ENCODE measurements at places on chromosomes 7 and 10.

DNA sequence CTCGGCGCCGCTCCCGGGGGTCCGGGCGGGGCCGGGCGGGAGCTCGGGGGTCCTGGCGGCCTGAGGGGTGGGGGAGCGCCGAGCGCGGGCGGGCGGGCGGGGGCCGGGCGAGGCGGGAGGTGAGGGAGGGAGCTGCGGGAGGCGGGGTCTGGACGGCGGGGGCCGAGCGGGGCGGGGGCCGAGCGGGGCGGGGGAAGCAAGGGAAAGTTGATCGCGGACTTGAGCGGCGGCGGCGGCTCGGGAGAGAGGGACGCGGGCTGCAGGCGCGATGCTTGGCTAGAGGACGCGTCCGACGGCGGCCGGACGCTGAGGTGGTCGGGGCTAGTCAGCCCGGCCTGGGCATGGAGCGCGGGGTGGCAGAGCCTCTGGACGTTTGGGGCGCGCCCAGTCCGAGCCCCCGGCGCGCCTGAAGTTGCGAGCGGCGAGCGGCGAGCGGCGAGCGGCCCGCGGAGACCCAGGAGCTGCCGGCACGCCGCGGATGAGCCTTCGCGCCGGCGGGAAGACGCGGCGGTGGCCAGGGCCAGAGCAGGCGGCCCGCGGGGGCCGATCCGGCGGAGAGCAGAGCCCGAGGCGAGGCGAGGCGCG, at the start of gene CDH23:
Gene CDH23, plus strand, starts transcription at position 210 of the 585 bp plus-strand sequence. CDS start 42,912 bp downstream, outside the sequence.
- DNase-seq: no peak

GRCh38 chr10:44981172-44982113, 2.8 kb upstream of the DEPP1 start:
- no peak for DNase-seq

DNA sequence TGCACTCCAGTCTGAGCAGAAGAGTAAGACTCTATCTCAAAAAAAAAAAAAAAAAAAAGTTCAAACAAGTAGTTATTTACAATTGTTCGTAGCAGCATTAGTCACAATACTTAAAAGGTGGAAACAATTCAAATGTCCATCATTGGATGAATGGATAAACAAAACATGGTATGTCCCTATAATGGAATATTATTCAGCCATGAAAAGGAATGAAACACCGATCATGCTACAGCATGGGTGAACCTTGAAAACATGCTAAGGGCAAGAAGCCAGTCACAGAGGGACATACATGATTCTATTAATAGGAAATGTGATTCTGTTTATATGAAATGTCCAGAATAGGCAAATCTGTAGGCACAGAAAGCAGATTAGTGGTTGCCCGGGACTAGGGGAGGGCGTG, 15.9 kb downstream of the DOCK1 start:
- DNase-seq: no peak

DNA sequence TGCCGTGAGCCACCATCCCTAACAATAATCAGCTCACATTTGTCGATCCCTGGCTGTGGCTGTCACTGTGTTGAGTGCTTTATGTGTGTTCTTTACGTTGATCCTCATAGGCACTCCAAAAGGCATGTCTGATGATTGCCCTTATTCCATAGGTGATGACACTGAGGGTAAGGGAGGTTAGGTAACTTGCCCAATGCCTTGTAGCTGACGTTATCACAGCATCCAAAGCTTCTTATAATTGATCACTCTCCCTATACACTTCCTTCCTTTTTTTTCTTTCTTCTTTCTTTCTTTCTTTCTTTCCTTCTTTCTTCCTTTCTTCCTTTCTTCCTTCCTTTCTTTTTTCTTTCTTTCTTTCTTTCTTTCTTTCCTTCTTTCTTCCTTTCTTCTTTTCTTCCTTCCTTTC, 41.9 kb upstream of the SMARCD3 start:
- DNase-seq: no peak

DNA sequence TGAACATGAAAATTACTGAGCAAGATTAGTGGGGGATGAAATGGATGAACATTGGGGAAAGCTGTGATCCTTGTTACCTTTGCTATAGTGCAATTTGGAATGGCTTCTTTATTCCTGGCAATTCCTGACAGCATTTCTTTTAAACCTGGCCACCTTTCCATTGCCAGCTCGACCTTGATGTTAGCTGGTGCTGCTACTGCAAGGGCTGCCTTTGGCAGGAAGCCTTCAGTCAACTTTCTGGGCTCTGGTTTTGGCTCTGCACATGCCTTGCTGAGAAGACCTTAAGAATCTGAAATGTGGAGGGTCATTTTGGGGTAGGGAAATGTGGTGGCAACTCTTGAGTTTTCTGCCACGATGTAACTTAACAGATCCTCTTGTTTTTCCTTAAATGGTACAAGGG, 64.7 kb downstream of the KAT6B start:
- DNase-seq: no peak

GRCh38 chr10:113486531-113486930, 66.3 kb upstream of the HABP2 start:
- DNase-seq: no peak

DNA sequence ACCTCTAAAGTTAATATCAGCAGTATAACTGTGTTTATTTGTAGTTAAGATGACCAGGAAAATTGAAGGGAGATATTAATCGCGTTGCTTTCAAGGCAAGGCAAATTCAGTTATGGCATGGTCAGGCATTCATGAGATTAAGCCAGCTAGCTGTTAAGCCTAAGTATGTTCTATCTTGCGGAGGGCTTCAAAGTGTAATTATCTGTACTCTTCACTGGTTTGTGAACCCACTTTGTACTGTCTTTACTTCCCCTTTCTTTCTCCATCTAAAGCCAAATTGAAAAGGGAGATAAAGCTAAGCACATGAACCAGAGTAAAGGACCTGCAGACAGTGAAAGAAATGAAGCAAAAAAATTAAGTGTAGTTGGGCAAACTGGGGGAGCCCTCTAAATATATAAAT, 483.1 kb upstream of the NRP1 start:
- no peak for DNase-seq

DNA sequence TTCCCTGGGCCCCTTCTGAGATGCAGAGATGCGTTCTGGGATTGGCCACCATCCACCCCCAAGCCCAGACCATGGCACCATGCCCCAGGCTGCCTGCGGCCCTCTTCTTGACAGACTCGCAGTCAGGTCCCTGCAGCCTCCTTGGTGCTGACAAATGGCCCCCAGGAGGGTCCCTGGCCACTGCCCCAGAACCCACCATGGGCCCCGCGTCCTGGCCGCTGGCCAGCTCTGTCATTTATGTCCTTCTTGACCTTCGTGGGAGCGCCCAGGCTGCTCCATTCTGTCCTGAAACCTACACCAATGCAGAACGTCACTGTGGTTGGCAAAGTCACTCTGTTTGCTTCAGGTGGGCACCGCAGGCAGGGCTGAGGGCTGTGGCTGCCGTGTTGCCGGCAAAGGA, 39.5 kb upstream of the SLC29A4 start:
- DNase-seq: no peak

DNA sequence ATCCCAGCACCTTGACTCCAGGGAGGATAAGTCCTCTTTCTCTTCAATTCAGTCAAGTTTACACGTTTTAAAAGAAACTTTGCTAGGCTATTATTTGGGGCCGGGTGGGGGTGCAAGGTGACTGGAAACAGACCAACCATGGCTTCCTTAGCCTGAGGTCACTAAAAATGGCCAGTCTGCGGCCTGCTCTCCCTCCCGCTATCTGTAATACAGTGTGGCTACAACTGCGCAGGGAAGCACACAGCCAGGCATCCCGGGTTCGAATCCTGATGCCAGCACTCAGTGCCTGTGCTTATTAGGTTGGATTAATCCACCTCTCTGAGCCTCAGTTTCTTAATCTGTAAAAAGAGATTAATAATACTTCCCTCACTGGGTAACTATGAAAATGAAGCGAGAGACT, 19.5 kb downstream of the ATP6V1F start:
- DNase-seq: no peak

- DNase-seq: no peak
Observed at GRCh38 chr7:20653636-20654035, 38.2 kb downstream of the ABCB5 start.

DNA sequence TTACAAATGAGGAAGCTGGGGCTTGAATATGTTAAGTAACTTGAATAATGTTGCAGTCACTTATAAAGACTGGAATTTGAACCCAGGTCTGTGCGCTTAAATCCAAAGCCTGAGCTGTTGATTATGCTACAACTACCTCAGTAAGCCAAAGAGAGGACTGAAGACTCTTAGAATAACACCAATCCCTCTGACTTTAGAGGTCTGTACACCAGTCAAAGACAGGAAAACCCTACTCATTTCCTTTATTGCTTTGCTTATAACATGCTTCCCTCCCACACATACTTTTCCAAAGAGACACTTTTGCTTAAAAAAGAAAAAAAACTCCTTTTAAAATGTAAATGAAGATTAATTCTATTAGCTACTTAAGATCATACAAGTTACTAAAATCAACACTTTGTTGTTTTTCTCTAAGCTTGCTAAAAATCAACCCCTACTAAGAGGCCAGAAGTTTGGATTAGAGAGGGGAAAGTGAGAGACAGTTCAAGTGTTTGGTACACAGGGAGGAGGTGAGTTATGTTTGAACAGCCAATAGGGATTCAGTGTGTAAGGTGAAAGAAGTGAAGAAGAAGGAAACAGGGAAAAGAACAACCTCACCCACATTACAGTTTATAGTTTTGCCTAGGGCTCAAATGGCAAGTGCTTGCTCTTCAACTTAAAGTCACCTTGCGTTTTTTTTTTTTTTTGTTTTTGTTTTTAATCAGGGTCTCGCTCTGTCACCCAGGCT, 74.8 kb downstream of the MDH2 start:
- no peak for DNase-seq

GRCh38 chr10:112279433-112279832, 3.8 kb upstream of the TECTB start:
- no peak for DNase-seq

GRCh38 chr7:159195946-159196345, 51.3 kb upstream of the VIPR2 start:
- no peak for DNase-seq

DNA sequence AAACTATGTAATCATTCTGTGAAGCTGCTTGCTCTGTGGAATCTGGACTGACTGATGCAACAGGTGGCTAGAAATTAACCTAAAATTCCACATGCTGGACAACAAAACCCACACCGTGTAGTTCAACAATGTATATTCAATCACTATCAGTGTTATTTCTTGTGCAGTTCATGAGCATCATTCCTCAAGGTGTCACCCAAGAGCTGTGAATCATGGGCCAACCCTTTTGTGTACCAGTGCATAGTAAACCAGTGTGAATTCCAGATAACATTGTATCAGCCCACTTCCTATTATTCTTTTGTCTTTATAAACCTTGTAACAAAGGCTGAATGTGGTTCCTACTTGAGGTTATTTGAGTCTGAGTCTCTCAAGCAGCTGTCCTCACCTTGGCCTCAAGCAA, 905.2 kb upstream of the ZNF722 start:
- no peak for DNase-seq

DNA sequence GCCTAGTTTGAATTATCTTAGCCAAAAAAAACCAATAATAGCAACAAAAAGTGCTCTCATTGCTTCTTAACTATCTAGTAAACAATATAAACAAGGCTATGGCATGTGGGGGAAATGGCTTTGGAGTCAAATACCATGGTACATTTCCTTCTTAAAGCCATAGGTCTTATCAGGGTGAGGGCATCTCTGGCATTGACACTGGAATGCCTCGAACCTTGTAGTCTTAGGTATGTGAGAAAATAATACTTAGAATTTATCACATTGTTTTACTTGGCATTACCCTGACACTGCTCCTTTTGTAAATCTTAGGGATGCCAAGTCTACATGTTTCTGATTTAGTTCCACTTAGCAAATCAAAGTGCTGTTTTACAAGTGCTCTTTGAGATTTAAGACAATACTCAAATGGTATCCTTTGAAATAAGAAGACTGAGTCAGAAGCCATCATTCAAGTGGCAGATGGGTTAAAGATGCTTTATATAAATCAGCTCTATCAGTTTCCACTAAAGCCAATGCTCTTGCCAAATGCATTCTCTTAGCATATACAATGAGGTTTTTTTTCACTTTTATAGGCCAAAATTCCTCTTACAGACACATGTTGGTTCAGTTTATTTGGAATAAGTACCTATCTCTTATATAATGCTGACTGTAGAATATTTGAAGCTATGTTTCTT, 155.2 kb downstream of the HPSE2 start:
- DNase-seq: no peak

DNA sequence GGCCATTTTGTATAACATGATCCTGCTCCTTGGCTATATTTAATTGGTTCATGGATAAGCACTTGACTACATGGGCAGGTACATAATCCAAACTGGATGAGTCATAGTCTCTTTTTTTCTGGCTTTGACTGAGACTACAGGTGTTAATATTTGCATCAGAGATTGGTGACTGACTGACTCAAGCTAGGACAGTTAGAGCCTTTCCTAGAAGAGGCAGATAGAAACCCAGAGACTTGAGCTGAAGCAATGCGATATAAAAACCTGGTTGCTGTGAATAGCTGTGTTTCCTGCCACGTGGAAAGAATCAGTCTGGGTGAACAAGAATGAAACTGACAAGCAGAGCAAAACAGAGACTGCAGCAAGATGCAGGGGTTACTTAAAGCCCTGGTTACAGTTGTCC, 81.0 kb downstream of the SAMD9 start:
- no peak for DNase-seq

DNA sequence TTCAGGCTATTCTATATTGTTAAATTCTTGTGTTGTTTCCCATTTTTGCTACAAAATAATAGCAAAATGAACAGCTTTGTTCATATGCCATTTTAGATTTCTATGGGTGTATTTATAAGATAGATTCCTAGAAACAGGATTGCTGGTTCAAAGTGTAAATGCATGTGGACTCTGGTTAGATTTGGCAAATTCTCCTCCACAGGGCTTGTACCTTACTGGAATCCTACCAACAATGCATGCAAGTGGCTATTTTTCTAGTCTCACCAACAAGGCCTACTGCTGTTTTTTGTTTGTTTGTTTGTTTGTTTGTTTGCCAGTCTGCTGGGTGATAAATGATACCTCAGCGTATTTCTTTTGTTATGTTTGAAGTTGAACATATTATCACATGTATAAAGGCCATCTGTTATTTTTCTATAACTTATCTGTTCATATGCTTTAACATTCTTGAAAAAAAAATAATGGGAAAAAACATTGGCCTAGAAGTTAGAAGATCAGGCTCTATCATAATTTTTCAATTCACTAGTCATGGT, 87.1 kb upstream of the AHR start:
- no peak for DNase-seq

GRCh38 chr10:51915031-51915542, 215.7 kb upstream of the CSTF2T start:
- DNase-seq: no peak

DNA sequence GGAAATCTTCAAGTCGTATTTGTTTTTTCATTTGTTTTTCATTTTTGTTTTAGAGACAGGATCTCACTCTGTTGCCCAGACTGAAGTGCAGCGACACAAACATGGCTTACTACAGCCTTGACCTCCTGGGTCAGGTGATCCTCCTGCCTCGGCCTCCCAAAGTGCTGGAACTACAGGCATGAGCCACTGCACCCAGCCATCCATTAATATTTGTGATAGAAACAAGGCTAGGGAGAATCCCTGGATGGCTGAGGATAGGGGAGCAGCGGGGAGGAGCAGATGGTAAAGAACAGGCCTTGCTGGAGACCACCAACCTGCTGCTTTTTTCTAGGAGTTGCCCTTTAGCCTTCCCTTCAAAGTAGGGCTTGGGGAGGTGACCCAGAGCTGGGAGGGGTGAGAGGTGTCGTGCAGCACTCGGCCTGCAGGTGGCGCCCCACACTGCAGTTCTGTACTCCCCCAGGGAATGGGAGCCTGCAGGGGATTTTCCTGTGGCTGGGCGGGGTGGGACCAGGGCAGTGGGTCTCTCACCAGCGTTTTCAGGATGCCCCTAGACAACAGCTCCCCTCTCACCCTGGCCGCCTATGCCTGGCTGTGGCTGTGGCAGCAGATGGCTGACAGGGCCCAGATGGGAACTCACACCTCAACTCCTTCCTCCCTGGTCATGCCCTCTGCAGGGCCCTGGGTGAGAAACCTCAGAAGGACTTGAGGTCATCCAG, 12.6 kb upstream of the CDH23 start:
- no peak for DNase-seq
